Fibroblast of skin of right quadriceps (primary cell): ENCODE measurements at places on chromosomes 4 and X.
A peak's percentile ranks its signal among the peaks of the same experiment; 100 is the strongest.

GRCh38 chrX:25025615-25026014 is 9.8 kb upstream of the ARX start:
- DNase-seq = no peak

DNA sequence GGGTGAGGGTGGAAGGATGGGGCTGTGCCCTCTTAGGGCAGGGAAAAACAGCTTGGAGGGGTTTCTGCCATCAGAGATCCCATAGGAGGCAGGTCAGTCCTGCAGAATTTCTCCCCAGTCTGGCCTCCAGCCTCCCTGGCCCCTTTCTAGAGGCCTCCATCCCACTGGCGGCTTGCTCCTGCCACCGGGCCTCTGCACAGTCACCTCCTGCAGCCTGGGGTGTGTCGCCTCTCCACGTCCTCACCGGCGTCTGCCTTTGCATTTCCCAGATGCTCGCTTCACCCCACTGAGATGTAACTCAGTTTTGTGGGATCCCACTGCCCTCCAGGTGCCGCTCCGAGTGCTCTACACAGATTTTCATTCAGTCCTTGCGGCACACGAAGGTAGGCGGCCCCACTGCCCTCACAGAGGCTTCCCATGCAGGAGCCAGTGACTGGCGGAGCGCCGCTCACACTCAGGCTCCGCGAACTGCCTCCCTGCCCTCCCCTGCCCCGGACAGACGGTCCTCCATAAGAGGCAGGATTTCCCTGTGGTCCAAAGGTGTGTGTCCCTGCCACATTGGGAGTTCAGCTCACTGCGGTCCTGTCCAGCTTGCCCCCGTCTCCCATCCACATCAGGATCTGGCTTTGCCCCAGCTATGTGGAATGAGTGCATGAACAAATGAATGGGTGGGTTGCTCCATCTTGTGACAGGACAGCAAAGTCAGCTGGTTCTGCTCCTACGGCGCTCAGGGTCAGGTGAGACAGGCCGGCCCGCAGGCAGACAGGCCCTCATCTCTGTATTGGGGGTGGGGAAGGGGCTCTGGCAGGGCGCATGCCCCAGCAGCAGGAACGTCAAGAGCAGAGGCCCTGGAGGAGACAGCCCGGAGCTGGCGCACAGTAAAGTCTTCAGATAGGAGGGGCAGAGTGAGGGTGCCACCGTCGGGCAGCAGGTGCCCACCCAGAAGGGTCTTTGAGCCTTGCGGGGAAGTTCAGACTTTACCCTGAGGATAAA is 2.7 kb upstream of the TMEM271 start:
- DNase-seq = no peak

- DNase-seq = peak; percentile 33
Measured at GRCh38 chr4:80006935-80007744, 65.9 kb downstream of the ANTXR2 start.

DNA sequence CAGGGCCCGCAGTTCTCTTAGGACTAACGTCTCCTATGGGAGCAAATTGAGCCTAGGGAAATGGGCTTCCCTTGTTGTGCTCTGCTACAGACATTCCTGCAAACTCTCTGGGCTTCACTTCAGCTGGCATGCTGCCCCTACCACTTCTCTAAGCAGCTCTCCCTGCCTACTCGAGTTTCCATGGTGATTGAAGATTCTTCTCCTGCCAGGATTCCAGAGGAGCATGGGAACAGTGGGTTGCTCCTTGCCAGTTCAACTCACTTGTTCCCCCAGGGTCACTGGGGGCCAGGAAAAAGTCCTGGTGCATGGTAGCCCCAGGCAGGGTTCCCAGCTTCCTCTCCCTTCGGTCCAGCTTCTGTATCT is 21.1 kb upstream of the WDR17 start:
- DNase-seq = no peak

- no peak for DNase-seq
Measured at GRCh38 chrX:69365755-69366154, 138.4 kb upstream of the NALF2 start.

DNA sequence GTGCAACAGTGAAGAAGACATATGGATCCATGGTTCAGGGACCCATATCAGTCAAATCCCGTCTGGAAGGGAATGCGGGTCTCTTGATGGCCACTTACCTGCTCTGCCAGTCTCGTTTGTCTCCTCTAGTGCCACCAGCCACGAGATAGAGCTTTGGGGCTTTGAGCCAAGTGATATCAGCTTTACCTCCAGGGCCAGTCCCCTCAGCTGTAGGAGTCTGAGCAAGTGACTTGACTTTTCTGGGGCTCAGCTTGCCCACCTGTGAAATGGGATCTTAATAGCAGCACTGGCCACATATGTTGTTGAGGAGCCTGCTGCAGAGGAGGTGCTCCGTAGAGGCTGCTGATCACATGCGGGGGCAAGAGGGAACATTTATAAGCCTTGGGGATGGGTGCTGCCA is 1.2 kb downstream of the SLC2A9 start:
- DNase-seq = no peak

- DNase-seq = no peak
Measured at GRCh38 chrX:70292788-70293187, 2.9 kb downstream of the KIF4A start.

DNA sequence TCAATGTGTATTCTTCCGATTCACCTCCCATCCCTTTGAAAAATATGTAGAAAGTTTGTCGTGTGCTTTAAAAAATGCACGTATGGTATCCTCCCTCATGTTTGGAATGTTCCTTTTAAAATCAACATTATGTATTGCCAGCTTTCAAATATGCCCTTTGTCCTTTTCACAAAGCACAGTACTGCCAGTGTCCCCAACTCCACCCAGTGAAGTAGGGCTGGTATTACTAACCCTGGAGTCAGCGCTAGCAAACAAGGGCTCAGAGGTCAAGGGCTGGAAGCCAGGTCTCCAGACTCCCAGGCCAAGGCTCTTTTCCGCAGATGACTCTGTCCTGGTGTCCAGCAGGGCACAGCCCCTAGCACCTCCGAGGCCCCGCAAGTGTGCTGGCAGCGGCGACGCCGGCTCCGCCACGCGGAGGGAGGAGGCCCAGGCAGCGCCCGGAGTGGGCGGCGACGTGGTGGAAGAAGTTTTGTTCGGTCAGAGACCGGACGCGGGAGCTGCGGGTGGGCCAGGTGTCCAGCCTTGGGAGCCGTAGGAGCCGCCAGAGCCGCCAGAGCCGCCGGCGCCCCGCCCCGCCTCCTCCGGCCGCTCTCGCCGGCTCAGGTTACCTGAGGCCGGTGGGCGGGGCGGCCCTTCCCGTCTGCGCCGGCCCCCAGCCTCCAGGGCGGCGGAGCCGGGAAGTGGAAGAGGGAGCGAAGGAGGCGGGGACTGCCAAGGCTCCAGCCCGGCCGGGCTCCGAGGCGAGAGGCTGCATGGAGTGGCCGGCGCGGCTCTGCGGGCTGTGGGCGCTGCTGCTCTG is at the start of gene IL13RA1:
Gene IL13RA1 (plus strand): TSS at position 720 of the 799 bp plus-strand sequence. CDS start 33 bp downstream, at position 753.
- peak; percentile 84 for DNase-seq

DNA sequence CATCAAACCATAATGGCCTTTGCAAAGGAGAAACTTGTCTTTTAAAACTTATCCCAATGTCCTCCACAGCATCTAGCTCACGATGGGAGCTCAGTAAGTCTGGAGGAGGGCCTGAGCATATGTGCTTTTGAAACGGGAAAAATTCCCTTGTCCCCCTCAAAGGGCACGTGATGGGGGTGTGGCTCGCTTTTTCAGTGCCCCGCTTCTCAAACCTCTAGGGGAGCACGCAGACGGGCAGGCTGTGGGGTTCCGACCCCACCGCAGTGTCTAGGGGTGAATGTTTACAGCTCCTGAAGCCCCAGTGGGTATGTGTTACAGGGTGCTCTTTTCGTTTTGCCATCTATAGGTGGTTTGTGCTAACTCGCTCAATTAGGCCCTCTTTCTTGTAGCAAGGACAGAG is 31.2 kb downstream of the SLITRK2 start:
- DNase-seq = no peak

GRCh38 chrX:15475486-15475885 is 17.6 kb downstream of the PIR start:
- no peak for DNase-seq

GRCh38 chr4:41448934-41449333 is 89.0 kb upstream of the LIMCH1 start:
- no peak for DNase-seq

- DNase-seq = peak; percentile 53
Measured at GRCh38 chrX:16320765-16321355, 153.6 kb downstream of the MAGEB17 start.

DNA sequence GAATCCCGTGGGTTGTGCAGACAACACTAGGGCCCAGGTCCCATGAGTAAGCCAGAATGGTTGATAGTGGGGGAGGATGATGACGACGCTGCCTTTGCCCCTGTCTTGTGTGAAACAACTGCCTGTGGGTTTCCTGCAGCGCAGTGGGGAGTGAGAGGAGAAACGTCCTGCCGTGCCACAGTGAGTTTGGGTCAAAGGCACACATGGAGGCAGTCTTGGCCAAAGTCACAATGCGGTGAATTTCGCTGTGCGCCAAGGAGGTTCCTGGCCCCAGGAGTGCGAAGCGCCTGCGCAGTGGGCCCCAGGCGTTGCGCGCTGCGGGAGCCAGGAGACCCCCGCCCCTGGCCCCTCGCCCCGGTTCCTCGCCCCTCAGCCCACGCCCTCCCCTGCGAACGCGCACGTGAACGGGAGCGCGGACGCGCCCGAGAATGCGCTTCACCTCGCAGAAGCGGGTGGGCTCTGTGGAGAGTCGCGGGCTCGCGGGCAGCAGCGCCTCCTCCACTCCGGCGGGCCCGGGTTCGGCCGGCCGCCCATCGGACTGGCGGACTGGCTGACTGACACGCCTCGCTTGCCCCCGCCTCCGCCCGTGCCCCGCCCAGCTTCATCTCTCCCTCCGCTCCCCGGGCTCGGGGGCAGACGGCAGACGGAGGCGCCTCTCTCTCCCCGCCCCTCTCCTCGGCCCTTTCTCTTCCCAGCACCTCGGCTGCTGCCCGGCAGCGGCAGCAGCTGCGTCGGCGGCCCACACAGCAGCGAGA is at the start of gene NUDT10:
Gene NUDT10 (plus strand): TSS at position 635 of the 755 bp plus-strand sequence. CDS start 144 bp downstream, outside the sequence.
- DNase-seq = peak; percentile 61

DNA sequence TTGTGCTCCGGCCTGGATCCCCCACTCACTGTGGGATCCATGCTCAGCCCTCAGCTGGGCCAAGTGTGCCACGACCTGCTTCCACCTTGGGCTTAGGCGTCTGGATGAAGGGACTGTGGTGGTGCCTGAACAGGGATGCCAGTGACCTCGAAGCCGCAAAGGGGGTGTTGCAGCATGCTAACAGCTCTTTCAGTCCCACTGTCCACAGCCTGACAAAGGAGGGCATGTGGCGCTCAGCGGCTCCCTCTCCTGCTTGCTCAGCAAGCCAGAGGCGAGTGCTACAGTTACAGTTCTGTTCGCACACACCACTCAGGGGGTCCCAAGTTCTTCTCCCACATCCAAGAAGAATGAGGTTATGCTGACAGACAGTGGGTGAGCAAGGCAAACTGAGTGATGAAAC is 5.2 kb upstream of the IGBP1 start:
- no peak for DNase-seq

- peak; percentile 55 for DNase-seq
Measured at GRCh38 chr4:71270901-71271300, 67.9 kb upstream of the SLC4A4 start.

DNA sequence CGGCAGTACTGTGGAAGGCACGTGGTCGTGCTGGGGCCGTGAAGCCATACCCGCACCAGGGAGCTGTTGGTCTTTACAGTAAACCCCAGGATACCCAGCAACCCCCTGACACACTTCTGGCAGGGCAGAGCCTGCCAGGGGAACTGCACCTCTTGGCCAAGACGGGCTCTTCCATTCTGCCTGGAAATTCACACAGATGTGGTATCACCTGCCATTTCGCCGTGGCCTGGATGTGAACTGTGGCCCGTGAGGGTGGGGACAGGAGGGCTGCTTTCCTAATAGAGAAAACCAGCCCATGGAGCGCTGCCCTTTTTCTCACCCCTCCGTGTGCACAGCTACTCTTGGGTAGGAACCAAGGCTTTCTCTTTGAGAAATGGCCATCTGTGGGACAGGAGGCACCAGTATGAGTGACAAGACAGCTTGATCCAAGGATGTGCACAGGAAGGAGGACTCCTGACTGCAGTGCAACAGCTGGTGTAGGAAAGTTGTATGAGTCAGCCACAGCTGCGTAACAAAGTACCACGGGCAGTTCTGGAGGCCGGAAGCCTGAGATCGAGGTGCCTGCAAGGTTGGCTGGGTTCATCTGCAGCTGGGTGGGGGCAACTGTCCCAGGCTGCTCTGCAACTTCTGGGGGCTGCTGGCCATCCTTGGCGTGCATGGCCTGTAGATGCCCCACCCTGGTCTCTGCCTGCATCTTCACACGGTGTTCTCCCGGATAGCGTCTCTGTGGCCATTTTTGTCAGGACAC is 95.7 kb downstream of the PSAPL1 start:
- no peak for DNase-seq

GRCh38 chr4:76016393-76016792 is 6.9 kb downstream of the CXCL10 start:
- no peak for DNase-seq

DNA sequence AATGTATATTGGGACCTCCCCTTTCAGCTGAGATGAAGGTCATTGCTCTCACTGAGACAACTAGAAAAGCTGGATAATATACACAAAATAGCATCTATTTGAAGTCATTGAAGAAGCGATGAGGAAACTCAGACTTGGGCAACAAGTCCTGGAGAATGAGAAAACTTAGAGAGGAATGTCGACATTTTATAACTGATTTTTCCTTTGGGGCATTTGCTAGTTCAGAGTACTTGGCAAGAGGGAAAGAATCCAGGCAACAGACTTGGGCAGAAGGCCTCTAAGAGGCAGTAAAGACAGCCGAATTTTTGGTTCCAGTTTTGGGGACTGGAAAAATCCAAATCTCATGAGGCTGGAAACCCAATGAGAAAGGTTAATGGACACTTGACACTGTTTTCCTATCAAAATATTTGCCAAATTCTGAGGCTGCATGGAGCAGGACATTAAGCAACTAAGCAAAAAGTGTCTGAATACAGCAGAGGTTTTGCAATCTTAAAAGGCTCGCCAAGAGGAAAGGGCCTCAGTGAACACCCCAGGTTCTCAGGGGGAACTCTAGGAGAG is 21.0 kb upstream of the ANXA5 start:
- DNase-seq = peak; percentile 46

GRCh38 chr4:14218641-14219040 is 591.1 kb upstream of the BOD1L1 start:
- no peak for DNase-seq

DNA sequence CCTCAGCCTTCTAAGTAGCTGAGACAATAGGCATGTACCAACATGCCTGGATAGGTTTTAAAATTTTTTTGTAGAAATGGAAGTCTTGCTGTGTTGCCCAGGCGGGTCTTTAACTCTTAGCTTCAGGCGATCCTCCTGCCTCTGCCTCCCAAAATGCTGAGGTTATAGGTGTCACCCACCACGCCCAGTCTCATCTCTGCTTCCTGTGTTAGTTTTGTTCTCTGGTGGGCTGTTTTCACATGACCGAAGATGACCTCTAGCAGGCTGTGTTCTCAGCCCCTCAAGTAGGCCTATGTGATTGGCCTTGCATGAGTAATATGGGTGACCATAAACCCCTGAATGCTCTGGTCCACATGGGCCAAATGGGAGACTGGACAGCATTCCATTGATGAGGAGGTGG is 56.8 kb upstream of the MSANTD1 start:
- DNase-seq = no peak

DNA sequence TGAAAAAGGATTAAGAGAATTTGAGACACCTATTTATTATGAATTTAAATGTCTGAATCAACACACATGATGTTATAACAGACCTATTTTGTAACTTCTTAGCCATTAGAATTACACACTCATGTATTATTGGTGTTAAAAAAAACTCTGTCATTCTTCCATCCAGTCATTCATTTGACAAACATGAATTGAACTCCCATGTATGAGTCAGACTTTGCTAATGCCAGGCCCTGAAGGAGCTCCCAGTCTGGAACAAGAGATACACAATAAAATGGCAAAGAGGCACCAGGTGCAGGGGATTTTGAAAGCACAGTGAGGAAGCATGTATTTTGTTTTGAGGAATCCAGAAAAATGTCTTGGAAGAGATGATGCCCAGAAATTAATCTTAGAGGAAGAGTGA is 87.7 kb upstream of the EFHC2 start:
- peak; percentile 0 for DNase-seq
